ENCODE measurements at places on chromosomes 13 and 19.

DNA sequence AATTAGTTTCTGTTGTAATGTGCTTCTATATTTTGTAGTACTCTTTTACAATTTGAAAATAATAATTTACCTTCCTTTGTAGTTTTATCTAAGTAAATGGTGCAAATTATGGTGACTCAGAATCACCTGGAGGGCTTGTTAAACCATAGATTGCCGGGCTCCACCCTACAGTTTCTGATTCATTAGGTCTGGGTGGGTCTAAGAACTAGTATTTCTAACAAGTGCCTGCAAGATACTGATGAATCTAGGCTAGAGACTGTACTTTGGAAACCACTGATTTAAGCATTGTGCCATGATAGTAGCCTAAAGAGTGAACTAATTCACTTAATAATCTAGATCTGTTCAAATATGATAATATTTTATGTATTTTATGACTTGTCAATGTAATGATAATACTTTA is 437.4 kb upstream of the SPRY2 start:
- H3K27ac ChIP-seq = no peak overlapping the region
- H3K4me1 ChIP-seq = no peaks in the 10 kb centered on the region
- DNase-seq = no peak

GRCh38 chr19:12346896-12347295 is 13.5 kb upstream of the ZNF563 start:
- H3K27me3 ChIP-seq = no peaks in the 10 kb centered on the region
- no peak overlapping the region for H3K4me3 ChIP-seq
- no peaks in the 10 kb centered on the region for H3K4me1 ChIP-seq
- H3K27ac ChIP-seq = no peak overlapping the region

GRCh38 chr19:34367624-34367957 is 2.6 kb downstream of the GPI start:
- no peak overlapping the region for H3K27ac ChIP-seq
- peaks cover 15% of the 10 kb centered on the region for H3K4me1 ChIP-seq
- no peaks in the 10 kb centered on the region for H3K27me3 ChIP-seq

GRCh38 chr13:46577696-46578589 is 25.0 kb downstream of the LRCH1 start:
- H3K4me1 ChIP-seq = peaks cover 18% of the 10 kb centered on the region
- no peaks in the 10 kb centered on the region for H3K36me3 ChIP-seq
- no peaks in the 10 kb centered on the region for H3K27me3 ChIP-seq
- H3K4me3 ChIP-seq = no peak overlapping the region
- no peak overlapping the region for H3K27ac ChIP-seq
- DNase-seq = peak; percentile 33

- no peak overlapping the region for H3K4me3 ChIP-seq
- no peak for DNase-seq
- H3K27me3 ChIP-seq = peaks cover 19% of the 10 kb centered on the region
- no peaks in the 10 kb centered on the region for H3K36me3 ChIP-seq
- no peaks in the 10 kb centered on the region for H3K4me1 ChIP-seq
Observed at GRCh38 chr19:2691951-2692350, 10.5 kb downstream of the GNG7 start.

GRCh38 chr19:2084993-2085720 is 11.0 kb downstream of the MOB3A start:
- no peak for DNase-seq
- no peak overlapping the region for H3K4me3 ChIP-seq
- peaks cover 24% of the 10 kb centered on the region for H3K36me3 ChIP-seq
- H3K4me1 ChIP-seq = peaks cover 2% of the 10 kb centered on the region
